Smooth muscle cell of trachea (primary cell): ENCODE measurements at places on chromosomes 5 and 9. TPM values are rescaled to one million over a fixed set of nuclear protein-coding genes. Genes with fewer than 3 reads are reported as not detected.

PRELID2 gene
- 20.2 and 20.7 TPM in 2 replicates for total RNA-seq

MCTP1 gene
- total RNA-seq, result 4.8 and 15.7 TPM in 2 replicates

CYLC2 gene
- total RNA-seq, result not detected in 2 replicates

IL7R gene
- 1.3 and 2.2 TPM in 2 replicates for total RNA-seq

LCN6 gene
- total RNA-seq, result not detected in 2 replicates

RLN1 gene
- total RNA-seq, result 0.17 and 0.29 TPM in 2 replicates
